ENCODE measurements at places on chromosomes 13 and 19. TPM values are rescaled to one million over a fixed set of nuclear protein-coding genes. Genes with fewer than 3 reads are reported as not detected.

The EDNRB gene
- not detected for total RNA-seq

The PTH2 gene
- not detected for total RNA-seq

The ATP4A gene
- not detected for total RNA-seq

DNA sequence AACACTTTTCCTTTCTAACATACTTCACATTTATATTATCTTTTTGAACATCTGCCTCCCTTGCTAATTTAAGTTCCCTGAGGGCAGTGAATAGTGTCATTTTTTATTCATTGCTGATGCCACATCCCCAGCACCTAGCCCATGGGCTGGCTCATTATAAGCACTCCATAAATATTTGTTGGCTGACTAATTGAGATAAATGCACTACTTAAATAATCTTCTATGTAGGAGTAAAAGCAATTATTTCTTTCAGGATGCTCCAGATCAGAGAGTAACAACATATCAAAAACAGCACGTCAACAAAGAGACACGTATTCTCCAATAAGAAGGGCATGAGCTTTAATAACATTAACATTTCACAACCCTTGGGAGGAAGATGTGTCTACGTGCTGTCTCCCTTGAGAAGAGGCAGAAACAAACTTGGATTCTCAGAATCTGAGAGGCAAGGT is 228.2 kb downstream of the LHFPL6 start:
- no peak for DNase-seq

GRCh38 chr19:17282488-17283125 is 906 bp downstream of the ANKLE1 start:
- peak; percentile 84 for DNase-seq

Measured in activated CD4-positive, alpha-beta memory T cell treated with anti-CD3 and anti-CD28 coated beads, Interleukin-2, amount 10 ng/mL, durations not matched to agents 7 days and 5 days (primary cell).